ENCODE measurements at places on chromosomes 1 and 21.

- no peak for DNase-seq
Measured at GRCh38 chr1:51063121-51063520, 38.9 kb upstream of the C1orf185 start.

DNA sequence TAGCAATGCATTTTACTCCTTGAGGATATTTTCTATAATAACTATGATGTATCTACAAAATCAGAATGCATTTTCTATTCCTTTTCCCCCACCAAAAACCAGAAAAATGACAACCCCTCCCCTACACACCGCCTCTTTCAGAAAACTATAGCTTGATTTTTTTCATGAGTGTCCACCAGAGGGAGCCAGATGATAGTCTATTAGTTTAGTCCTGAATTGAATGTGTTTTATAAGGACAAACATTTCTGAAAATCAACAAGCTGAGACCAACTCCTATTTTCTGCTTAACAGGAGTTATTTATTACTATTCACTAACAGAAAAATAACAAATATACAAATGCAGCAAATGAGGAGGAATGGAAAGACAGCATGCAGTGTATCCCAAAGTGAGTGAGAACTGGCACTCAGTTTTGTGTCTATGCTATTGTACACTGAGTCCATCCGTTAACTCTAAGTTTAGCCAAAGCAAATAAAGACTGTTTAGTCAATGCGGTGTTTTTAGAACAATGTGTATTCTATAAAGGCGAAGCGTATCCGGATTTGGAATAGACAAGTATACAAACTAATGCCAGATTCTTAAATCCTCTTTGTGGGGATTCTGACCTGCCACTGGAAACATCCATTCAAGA is 182.6 kb downstream of the VAV3 start:
- DNase-seq, result peak; percentile 38

- no peak for DNase-seq
Measured at GRCh38 chr1:3504151-3504821, 49.8 kb downstream of the ARHGEF16 start.

DNA sequence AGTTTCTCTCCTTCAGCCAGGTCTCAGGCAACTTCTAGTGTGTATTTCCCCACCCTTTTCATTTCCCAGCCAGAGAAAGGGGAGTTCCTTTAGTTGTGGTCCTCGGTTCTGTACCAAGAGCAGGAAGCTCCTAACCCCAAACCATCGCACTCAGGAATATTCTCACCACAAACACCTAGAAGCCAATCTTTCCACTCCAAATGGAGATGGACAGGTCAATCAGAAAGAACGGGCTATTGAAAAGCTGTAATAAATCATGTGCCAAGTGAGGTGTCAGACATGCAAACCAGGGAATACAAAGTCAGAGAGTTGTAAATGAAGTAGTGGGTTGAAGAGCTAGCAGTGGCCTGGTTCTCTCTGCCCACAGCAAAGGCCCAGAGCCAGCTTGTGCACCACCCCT is 77.2 kb downstream of the KCNN3 start:
- DNase-seq, result no peak

GRCh38 chr1:89842567-89843272 is 21.9 kb downstream of the LRRC8D start:
- no peak for DNase-seq

- DNase-seq, result no peak
Measured at GRCh38 chr1:29757866-29758780, 521.8 kb downstream of the PTPRU start.

DNA sequence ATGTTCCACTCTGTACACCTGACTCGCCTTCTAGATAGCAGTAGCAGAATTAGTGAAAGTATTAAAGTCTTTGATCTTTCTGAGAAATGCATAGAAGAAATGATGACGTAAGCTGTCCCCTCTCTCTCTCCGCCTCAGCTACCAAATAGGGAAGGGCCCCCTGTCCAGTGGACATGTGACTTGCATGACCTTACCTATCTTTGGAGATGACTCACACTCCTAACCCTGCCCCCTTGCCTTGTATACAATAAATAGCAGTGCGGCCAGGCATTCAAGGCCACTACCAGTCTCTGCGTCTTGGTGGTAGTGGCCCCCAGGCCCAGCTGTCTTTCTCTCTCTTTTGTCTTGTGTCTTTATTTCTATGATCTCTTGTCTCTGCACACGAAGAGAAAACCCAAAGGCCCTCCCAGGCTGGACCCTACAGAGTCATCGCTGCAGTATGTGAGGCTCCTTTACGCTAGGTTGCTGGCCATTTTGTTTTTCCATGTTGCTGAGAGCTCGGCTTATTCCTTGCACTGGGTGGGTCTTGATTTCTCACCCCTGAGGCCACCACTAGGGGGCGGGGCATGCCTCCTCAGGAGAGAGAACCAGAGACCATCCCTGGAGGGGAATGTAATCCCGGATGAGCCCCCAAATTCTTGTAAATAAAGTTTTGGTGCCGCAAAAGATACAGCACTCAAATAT is 16.0 kb upstream of the ZBTB8B start:
- DNase-seq, result no peak

DNA sequence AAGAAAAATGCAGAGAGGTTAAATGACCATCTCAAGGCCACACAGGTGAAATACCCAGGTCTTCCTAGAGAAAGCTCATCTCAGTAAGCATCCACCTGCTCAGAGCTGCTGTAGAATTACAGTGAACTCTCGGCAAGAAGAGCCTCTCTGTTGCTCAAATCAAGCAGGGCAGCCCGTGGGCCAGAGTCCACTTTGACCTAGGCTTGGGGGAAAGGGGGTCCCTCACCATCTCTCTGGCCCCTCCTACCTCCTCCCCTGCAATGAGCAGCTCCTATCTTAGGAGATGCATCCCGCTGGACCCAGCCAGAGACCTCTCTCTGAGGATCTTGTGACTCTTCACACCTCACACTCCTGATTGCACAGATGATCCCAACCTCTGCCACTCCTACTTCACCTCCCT is 364.7 kb downstream of the PTPRU start:
- no peak for DNase-seq

DNA sequence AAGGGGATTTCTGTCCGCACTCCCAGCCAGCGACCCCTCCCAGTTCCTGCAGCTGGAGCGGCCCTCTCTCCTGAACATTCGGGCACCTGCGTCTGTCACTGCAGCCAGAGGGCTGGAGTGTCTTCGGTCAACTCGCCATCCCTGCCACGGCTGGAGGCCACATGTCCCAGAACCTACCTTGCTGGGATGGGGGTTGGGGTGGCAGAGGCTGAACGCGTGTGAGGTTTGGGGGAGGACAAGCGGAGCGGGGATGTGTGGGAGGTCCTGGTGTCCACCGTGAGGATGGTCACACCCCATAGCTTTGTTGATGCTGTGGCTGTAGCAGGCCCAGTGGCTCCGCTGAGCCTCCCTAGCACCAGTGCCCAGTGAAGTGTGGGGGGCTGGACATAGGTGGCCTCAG is 14.8 kb upstream of the C1orf174 start:
- no peak for DNase-seq

- no peak for DNase-seq
Measured at GRCh38 chr21:25871566-25871965, 136.8 kb downstream of the GABPA start.

Data from activated CD8-positive, alpha-beta memory T cell treated with anti-CD3 and anti-CD28 coated beads, Interleukin-2, amount 50 U/mL, for 4 hours (primary cell).